ENCODE measurements at places on chromosomes 5 and 9. TPM values are rescaled to one million over a fixed set of nuclear protein-coding genes. Genes with fewer than 3 reads are reported as not detected.

DNA sequence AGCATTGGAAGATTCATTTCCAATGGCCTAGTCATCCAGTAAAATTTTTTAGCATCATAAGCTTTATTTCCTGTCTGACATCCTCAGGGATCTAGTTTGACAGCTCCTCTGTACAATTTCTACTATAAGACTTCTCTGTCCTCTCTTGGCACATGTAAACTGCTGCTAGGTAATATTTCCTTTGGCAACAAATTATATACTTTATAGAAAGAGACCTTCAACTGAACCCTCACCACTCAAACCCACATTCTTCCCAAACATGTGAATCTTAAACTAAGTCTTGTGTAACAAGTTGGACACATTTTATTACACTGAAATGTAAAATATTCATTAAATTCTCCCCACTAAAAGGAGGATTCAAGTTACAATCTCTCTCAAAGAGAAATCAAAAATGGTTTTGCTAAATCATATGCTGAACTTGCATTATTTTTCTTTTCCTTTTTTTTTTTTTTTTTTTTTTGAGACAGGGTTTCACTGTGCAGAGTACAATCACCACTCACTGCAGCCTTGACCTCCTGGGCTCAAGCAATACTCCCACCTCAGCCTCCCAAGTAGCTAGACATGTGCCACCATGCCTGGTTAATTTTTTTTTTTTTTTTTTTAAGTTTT, 36.9 kb downstream of the SCAI start:
- no peak for DNase-seq

Gene SELENOP
- not detected for total RNA-seq

Gene HAVCR2
- total RNA-seq: 30.9 TPM

Gene COMMD10
- total RNA-seq: 27.3 TPM

Gene SYNPO
- total RNA-seq: 0.08 TPM

Gene SPATA6L
- total RNA-seq: 0.42 TPM

Data from activated CD4-positive, alpha-beta T cell treated with anti-CD3 and anti-CD28 coated beads, Interleukin-2, amount 10 ng/mL, durations not matched to agents 7 days and 5 days (primary cell).